ENCODE measurements at places on chromosomes 6 and 20.

DNA sequence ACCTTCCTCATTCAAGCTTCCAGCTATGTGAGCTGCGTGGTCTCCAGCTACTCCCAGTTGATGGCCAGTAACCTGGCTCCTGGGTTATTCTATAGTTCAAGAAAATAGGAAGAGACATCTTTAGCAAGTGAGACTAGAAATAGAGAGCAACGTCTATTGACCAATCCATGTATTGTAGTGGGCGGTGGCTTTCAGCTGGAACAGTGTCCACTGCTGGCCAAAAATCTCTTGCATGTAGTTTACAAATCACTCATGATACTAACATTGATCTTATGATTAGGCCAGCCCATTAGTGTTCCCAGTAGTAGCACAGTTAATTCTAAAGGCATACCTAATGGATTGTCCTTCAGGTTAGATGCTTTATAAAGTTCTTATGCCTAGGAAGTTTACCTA is 58.9 kb upstream of the SCP2D1 start:
- no peak for DNase-seq

- no peak for DNase-seq
Measured at GRCh38 chr6:107337191-107337741, 122.1 kb downstream of the PDSS2 start.

GRCh38 chr20:58707770-58708169 is 15.2 kb downstream of the NPEPL1 start:
- DNase-seq: no peak

GRCh38 chr6:36139431-36139830 is 9.1 kb downstream of the MAPK13 start:
- no peak for DNase-seq

- DNase-seq: no peak
Measured at GRCh38 chr20:59221707-59222252, 58.2 kb downstream of the ZNF831 start.

DNA sequence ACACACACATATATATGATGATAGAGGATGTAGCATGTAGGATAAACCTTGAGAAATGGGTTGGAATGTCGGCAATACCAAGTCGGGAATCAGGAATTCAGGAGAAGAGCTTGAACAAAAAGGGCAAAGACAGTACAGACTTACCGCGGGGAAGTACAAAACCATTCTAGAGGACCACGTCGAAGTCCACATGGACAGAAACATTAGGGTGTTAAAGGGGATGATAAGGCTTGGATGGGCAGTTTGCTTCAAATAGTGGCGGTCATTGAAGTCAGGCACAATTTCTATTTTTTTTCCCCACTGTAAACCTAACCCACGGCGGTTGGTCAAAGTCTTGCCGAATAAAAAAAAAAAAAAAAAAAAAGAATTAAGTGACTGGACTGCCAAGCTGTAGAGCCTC is 766 bp upstream of the NUS1 start:
- no peak for DNase-seq

DNA sequence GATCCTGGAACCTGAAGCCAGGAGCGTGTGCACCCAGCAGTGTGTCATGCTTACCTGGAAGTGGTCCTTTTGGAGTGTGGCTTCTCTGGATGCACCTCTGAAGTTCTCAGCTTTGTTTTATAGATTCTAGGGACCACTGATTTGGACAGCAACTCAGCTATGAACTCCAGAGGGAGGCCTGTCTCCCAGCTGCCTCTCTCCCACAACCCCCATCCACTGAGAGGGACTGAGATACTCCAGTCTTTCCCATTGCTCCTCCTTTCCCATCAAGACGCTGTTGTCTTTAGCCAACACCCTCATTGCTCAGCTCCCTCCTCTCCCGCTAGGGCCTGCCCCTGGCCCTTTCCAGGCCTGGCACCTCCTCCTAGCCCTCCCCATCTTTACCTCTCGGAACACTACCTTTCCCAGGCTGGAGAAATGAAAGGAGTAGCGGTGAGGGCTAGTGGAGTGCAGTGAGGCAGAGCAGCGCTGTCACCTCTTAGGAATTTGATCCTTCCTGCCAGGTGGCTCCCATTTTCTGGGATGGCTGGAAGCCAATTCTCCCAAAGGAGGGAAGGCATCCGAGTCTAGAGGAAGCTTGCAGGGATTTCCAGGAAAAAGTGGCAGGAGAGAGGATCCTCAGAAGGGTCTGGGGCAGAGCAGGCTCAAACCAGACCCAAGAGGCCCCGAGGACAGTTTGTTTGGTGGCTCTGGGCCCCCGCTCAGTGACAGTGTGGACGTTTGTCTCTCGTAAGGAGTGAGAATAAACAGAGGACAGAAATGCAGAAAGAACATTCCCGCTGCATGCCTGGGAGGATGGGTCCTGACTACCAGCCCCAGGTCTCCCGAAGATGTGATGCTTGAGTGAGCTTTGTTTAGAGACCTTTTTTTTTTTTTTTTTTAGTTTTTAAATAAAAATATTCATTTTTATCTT is at the start of gene LRRN4:
TSS of gene LRRN4 (minus strand) at position 285 of the 913 bp plus-strand sequence. CDS start 1,261 bp downstream, outside the sequence.
- DNase-seq: no peak

DNA sequence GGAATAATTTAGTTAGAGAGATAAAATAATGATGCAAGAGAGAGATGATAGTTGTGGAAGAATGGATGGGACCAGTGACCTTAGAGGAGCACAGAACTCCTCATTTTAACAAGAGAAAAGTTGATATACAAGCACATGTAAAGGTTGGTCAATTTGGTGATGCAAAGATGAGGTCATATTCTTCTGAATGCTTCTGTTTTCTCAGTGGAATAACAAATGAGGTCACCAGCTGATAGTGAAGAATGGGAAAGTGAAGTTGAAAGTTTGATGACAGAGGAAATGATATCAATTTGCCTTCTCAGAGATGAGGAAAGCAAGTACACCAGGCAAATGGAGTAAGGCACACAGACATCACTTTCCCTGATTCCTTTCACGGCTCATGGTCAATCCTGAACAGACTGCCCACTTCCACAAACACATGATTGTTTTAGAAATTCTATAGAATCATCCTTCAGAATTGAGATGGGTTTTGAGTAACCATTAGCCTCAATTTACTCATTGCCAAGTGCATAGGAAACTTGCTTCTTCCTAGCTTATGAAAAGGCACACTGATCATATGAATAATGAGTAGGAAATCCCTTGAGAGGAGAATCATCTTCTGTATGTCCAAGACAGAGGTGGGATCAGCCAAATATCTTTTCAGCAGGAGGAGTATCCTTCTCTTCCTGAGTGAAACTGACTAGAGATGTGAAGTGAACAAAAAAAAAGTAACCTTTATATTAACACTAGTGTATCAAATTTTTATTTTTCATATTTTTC is 82.4 kb upstream of the TCF21 start:
- no peak for DNase-seq

GRCh38 chr6:41668968-41669367 is 30.7 kb downstream of the MDFI start:
- no peak for DNase-seq

Data from NCI-H446 treated with DMSO at 0.1 percent for 48 hours (cell line).